ENCODE measurements at places on chromosomes 5 and 9.

DNA sequence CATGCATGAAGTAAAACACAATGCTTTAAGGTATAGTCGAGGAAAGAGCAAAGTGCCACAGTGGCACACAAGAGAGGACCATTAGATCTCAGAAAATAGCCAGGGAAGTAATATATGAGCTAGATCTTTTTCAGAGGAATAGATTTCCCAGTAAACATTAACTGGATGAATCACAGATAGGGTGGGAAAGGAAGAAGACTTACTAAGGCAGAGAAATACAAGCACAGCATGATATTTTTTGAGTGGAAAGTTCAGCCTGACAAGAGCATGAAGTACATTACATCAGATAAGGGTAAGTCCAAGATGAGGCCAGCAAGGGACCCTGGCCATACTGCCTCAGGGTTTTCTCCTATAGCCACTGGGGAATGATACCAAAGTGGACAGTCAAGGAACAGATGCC, 804.6 kb upstream of the DMAC1 start:
- peak; percentile 88 for DNase-seq

DNA sequence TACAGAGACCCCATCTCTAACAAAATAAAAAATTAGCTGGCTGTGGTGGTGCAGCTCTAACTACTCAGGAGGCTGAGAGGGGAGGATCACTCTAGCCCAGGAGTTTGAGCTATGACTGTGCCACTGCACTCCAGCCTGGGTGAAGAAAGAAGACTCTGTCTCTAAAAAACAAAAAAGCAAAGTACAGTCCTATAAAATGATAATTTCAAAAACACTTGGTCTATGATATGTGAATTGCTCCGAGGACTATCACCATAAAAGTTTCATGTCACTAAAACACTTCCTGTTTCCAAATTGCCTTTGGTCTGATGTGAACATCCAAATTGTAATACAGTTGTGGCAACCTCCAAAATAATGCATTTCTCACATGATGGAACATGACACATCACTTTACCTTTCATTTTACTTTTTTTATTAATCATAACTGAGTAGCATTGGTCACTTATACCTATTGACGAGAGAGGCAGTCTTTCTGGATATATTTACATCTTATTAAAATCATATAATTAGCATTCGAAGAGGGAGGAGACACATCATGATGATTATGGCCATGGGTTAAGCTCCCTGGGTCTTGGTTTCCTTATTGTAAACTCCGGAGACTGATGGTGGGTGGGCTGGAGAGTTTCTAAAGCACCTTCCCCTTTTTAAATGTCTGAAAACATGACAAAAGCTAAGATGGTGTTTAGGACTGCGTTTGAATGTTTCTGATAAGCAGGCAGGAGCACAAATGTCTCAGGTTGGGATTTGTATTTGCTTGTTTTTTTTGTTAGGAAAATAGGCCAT, 25.8 kb upstream of the CD180 start:
- no peak for DNase-seq

DNA sequence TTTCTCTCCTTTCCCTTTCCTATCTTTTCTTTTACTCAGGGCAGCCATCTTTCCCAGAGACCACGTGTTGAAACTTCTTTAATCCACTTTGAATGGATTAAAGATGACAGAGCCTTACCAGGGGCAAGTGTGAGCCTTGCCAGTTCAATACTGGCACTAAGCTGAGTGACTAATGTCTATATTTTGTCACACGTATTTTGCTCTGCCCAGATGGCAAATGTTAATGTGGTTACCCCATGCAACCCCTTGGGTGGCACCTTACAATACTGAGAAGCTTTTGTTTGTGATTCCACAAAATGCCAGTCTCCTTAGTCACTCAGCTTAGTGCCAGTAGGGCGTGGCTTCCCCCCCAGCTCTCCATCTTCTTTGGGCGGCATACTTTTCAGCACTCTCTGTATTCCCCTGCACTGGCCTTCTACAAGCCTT, 24.8 kb downstream of the ANXA1 start:
- peak; percentile 88 for DNase-seq

DNA sequence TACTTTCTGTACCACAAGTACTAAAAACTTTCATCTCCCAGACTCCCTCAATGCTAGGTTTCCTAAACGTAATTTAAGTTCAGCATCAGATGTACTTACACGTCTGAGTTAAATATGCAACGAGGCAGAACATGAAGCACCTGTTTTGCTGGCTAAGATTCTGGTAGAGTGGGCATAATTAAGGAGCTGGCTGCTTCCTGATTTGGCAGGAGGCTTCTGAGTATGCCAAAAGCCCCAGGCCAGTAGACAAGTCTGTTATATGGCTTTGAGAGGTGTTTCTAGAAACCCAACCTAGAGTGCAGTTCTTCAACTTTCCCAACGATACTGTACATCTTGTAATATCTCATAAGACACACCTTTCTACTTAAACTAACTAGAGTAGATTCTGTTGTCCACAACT, 13.6 kb downstream of the TICAM2 start:
- peak; percentile 29 for DNase-seq

DNA sequence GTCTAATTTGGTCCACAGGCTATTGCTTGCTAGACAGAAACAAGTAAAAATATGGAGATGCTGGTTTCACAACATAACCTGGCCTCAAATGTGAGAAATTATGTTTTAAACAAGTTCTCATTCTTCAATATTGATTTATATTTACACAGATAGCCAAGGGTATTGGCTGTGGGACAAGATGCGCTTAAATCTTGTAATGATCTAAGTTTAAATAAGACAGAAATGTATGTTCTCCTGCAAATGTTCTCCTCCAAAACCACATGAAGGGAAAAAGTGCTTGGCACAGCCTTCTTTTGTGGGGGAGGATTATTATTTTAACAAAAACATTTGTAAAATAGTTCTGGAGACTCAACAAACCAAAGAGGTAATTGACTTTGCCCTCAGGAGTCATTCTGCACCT, 356.0 kb downstream of the DMAC1 start:
- DNase-seq: no peak
